ENCODE measurements at places on chromosomes 5 and 9.

GRCh38 chr9:97721396-97721795 lies 24.3 kb upstream of the XPA start:
- DNase-seq = no peak

DNA sequence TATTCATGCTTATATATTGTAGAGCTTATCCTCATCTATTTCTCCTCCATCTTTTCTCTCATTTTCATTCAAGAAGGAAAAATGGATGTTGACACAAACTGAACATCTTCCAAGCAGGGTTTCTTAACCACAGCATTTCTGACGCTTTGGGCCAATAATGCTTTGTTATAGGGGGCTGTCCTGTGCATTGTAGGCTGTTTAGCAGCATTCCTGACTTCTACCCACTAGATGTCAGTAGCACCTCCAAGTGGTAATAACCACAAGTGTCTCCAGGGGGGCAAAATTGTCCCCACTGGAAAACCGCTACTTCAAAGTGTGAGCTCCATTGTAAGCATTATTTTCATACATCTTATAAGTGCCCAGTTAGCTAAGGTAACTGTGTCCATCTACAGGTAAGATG lies 2.6 kb upstream of the TXNDC8 start:
- no peak for DNase-seq

GRCh38 chr5:113057557-113057984 lies 81.0 kb downstream of the DCP2 start:
- no peak for DNase-seq

- no peak for DNase-seq
These were observed 146.2 kb downstream of the RGS3 start for GRCh38 chr9:113609562-113610318.

DNA sequence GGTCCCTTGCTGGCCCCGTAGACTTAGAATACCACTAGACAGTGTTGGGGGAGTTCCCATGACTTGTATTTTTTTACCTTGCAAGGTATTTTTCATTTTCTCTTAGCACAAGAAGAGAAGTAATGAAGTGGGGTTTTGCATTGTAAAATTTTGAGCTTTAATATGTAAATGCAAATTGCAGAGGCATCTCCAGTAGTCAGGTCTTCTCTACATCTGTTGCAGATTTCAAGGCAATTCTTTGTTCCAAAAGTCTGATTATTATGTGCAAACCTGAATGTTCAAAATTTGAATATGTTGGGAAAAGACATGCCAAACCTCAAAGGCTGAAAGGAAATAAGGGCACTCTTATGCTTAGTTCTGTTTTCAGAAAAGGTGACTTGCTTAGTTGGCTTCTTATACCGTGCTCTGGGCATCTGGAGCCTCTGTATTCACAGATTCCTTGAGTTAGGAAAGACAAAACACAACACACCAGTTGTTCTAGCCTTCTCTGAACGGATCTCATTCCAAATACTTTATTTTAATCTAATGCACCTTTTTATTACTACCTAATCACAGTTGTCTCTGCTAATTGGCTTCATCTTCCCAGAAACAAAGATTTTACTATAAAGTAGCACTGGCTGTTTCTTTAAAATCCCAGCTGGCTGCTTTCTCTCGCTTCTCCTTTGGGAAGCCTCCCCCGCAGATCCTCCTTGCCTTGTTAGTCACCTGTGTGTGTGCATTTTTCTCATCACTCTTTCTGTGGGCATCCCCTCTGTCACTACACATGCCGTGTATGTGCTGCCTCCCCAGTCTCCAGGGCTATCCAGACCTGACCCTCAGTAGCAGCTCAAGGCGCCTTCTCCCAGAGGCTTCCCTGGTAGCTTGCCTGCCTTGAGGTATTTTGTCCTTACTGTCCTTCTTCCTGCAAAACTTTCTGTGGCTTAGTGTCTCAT lies 138.2 kb downstream of the TLE4 start:
- DNase-seq = no peak

DNA sequence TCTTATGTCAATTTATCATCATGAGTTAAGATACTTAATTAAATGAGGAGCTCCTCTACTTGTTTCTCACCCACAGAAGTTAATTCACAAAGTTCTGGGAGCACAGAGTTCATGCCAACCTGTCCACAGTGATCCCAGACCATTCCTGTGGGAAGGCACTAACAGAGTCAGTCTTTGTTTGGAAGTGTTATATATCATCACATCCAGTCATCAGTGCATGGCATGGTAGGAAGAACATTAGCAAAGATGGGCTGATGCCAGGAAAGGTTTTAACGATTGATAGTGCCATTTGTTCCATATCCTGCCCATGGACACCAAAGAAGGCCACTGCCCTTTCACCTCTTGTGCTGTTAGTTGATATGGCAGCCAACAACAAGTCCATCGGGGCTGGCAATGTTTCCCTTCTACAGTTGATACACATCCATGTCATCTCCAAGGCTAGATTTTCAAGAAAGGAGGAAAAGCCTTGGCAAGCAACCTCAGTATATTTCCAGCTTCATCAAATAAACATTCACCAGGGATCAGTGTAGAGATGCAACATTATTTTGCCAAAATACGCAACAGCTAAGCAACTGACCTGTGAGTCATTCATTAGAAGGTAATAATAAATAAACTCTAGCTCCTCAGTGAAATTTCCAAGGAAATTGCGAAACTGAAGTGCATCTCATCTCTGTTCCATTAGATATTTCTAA lies 169.6 kb downstream of the RORB start:
- no peak for DNase-seq

DNA sequence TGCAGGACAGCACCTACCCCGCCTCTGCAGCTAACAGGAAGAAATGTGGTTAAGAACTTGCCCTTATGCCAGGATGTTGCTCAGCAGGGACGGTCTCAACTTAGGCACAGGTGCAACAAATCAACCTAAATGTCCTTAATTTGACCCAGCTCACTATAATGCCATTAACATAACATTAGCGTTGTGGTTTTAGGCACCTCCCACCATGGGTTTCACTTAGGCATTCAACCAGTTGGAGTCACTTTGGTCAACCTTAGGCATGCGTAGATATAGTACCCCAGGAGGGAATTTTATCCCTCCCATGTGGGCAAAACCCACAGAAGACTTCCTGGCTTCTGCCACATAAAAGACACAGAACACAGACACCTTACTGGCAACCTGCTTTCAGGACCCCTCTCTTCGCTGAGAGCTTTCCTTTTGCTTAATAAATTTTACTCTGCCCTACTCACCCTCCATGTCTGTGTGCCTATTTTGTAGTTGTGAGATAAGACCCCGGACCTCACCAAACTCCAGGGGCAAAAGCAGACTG lies 8.7 kb upstream of the ERAP1 start:
- peak; percentile 68 for DNase-seq

DNA sequence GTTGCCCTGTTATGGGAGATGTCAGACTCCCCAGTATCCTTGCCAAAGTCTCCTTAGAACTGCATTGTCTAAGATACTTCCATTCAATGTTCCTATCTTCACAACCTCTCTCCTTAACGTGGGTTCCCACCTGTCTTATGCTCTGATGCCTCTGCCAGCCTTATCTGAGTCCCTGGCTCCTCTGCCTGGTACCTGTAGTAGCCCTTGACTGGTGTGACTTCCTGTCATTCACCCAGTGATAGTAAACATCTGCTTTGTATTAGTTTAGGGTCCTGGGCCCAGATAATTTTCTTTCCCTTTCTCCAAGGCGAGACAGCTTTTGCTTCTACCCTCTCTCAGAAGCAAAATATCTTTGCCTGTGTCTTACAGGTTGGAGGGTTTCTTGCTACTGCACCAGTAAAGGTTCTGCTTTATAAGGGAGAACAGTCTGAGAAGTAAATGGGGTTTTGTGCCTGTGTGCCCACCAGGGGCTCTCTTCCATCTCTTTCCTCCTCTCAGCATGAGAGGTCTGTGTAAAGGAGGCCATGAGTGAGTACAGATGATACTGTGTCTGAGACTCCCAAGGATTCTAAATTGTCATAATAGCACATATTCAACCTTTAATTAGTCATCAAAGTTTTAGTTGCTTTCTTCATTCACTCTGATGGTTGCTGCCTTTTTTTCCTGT lies 220.8 kb downstream of the PRR16 start:
- no peak for DNase-seq

- no peak for DNase-seq
These were observed 34.4 kb downstream of the RAD50 start for GRCh38 chr5:132591145-132591544.

- DNase-seq = no peak
These were observed 7.1 kb upstream of the IFNA2 start for GRCh38 chr9:21392270-21392669.

DNA sequence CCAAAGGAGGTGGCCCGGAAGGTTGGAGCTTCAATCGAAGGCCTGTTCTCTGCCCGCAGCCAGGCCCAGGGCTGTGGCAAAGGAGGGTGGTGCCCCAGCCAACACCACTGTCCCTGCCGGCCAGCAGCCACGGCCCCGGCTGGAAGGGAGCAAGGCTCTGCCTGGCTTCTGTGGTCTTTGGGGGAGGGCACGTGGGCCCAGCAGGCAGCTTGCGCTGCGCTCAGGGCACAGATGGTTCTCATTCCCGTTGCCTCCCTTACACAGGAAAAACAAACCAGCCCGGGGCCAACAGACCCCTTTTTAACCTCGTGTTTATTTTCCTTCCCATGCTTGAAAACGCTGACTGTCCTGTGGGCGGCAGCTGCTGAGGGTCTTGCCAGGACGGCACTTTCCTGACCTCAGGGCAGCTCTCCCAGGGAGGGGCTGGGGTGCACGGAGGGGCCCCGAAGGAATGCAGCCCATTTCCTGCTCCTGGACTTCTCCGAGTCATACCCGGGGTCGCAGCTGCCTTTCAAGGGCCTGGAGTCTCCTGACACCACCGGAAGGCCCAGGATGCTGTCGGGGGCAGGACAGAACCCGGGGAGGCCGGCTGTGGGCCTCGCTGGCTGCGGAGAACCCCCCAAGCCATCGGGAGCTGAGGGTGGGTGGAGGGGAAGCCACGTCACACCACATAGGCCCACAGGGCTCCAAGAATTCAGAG lies 1.1 kb upstream of the GPSM1 start:
- no peak for DNase-seq

DNA sequence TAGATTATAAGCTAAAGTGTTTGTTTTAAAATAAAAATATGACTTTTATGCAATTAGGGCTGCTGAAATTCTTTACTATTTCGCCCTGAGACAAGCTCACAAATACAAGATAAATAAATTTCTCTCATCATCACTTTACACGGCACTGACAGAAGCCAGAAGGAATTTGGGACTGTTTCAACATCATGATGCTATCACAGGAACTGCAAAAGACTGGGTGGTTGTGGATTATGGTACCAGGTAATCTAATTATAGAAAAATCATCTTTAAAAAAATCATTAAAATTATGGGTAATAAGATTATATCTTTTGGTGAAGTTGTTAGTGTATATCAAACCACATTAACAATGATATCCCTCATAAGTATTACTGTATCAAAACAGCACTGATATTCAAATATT lies 95.0 kb downstream of the MAN2A1 start:
- DNase-seq = no peak

DNA sequence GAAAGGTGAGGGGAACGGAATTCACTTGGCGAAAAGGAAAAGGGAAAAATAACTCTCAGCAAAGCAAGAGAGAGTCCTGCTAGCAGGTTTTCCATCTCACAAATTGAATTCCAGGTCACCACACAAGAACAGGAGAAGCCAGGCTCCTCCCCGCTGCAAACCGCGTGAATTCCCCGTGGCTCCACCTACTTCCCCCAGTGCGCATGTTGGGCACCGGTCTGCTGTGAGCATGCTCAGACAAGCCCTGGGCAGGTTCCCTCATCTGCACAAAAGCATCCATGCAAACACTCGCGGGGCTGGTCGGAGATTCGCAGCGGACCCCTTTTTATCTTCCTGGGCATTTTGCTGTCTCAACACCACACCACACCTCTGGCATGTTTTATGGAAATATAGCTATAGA lies 58.5 kb upstream of the S1PR3 start:
- no peak for DNase-seq

GRCh38 chr9:112301420-112301819 lies 32.0 kb downstream of the PTBP3 start:
- no peak for DNase-seq

DNA sequence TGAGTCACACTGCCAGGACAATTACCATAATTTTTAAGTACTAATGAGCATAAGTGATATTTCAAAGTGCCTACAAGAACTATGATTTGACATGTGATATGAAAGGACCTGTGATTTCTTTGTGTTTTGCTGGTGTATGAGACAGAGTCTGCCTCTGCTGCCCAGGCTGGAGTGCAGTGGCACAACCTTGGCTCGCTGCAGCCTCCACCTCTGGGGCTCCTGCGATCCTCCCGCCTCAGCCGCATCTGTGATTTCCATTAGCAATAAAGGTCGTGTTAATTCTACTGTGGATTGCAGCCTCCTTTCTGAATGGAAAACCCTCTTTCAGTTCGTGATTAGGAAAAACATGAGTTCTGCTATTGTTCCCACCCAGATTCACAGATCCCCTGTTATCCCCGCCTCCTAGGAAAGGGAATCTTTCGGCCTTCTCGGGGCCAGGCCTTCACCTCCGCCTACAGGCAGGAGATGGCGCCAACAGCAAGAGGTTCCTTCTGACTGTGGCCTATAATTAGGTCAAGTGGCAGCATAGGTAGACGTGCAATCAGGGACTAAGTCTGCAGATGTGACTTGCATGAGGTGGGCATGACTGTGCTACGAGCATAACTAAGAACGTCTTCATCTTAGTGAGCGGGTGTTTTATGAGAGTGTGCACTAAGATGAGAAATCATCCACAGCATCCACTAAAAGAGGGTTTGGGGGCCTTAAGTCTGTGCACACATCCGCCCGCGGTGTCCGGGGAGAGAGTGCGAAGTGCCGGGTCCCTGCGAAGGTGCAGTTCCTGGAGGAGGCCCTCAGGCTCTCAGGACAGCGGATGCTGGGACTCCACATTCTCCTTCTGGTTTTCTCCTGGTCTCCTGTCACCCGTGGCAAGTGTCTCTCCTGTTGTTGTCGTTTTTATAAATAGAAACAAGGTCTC lies 23.1 kb downstream of the TRIM7 start:
- peak; percentile 55 for DNase-seq

DNA sequence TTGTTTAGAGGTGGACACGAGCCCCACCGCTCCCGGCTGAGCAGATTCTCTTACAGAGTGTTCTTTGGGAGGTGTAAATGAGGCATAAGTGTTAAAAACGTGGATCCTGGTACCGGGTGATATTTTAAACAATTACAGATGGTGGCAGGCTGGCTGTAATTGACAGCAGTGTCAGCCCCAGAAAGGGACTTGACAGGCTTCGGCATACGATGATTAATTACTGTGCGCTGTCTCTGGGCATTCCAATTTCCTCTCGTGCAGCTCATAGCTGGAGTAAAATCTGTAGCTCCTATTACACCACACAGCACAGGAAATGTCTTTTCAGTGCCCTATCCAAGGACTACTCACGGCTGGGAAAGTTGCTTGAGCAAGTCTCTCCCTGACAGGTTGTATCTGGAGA lies 305.4 kb upstream of the IRX2 start:
- no peak for DNase-seq

- DNase-seq = no peak
These were observed 173.0 kb upstream of the MAP1B start for GRCh38 chr5:71934322-71934721.

- DNase-seq = no peak
These were observed 15.6 kb upstream of the SPATA24 start for GRCh38 chr5:139419226-139420192.

- DNase-seq = no peak
These were observed 269.9 kb upstream of the MSX2 start for GRCh38 chr5:174454464-174454863.
